Spinal cord (tissue), 10 donors: ENCODE measurements at places on chromosomes 2 and 18.

DNA sequence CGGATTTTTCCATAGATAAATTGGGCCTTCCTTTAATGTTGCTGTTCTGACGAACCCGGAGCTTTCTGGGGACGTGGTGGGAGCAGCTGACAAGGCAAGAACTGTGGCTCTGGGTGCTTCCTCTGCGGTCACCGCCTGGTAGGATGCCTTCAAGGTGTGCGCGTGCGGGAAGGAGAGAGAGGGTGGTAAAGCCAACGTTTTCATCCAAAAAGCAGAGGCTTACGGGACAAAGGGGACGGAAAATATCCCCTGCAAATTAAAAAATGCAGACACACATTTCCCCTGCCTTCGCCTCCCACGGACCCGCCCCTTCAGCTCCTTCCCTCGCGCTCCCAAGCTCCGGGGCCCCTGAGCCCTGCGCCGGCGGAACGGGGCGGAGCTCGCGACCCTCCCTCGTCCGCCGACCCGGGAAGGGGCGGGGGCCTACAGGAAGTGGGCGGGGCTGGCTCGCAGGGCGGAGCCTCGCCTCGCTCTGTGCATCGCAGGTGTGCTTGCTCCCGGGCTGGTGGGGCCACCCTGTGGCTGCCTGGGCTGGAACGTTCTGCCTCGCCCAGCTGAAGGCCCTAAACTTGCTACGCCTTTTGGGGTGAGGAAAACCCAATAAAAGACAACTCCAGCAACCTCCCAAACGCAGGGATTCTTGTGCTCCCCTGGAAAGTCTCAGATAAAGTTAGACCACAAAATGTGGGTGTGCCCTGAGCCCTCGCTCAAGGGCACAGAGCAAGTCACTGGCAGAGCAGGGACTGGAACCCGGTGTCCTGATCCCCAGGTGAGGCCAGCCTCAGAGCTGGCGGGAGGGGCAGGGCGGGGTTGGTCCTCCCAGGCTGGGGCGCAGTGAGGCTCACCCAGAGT is 25.4 kb upstream of the SLC66A3 start:
- peak; percentile 36 for DNase-seq

- no peak for DNase-seq
Observed at GRCh38 chr2:127153691-127154158, 46.8 kb upstream of the BIN1 start.

- no peak for DNase-seq
Observed at GRCh38 chr2:31318361-31319336, 84.7 kb downstream of the EHD3 start.

DNA sequence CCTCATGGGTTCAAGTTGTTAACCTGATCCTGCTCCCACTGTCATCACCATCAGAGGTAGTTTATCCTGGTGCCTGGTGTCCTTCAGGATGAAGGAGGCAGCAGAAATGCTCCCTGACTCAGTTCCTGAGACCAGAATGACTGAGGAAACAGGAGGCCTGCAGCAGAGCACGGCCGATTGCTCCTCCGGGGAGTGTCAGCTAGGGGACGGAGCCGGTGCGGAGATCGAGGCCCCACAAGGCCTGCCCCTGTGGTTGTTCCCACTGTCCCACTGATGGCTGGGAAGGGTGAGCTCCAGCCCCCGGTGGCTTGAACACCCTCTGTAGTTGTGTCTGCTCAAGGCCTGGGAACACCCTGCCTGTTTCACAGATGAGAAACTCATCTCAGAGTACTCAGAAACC is 45.6 kb downstream of the SH3BP4 start:
- no peak for DNase-seq

- DNase-seq = no peak
Observed at GRCh38 chr18:75625966-75626365, 198.5 kb upstream of the SMIM21 start.

- DNase-seq = no peak
Observed at GRCh38 chr18:23812546-23813440, 123.5 kb downstream of the LAMA3 start.

- DNase-seq = no peak
Observed at GRCh38 chr2:64063924-64064331, 44.7 kb upstream of the VPS54 start.

- DNase-seq = no peak
Observed at GRCh38 chr2:239225371-239225851, 175.4 kb downstream of the HDAC4 start.

- DNase-seq = no peak
Observed at GRCh38 chr18:58359620-58360019, 269.3 kb downstream of the ALPK2 start.

GRCh38 chr18:73038336-73038735 is 170.5 kb upstream of the NETO1 start:
- DNase-seq = no peak

- DNase-seq = no peak
Observed at GRCh38 chr2:217903859-217904613, 98.8 kb downstream of the TNS1 start.

GRCh38 chr18:38025433-38026038 is 459.9 kb upstream of the CELF4 start:
- DNase-seq = no peak

DNA sequence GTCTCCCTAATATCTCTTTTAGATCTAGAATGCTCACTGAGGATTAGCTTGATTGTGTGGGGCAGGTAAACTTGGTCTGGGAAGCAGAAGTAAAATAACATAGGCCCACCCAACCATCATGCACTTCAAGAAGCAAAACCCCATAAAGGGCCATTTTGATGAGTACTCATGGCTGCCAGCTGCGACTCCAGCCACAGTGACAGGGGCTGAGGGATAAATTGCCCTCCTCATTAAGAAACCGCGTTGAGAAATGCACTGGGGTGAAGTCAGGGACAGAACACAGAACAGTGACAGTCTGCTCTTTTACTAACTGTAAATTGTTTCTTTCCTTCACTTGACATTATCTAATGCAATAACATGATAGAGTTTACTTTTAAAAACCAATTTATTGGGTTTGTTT is 60.2 kb downstream of the RND3 start:
- no peak for DNase-seq

DNA sequence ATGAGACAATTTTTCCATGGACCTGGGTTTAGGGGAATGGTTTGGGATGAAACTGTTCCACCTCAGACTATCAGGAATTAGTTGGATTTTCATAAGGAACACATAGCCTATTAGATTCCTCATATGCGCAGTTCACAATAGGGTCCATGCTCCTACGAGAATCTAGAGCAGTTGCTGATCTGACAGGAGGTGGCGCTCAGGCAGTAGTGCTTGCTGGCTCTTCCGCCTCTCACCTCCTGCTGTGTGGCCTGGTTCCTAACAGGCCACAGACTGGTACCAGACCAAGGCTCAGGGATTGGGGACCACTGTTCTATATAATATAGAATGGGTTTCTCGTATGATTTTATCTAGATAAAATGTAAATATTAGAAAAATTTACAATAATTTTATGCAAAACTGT is 338.7 kb downstream of the CPS1 start:
- DNase-seq = no peak

- DNase-seq = no peak
Observed at GRCh38 chr2:118582058-118582457, 265.4 kb downstream of the EN1 start.

GRCh38 chr18:46421973-46422551 is 235.0 kb downstream of the LOXHD1 start:
- no peak for DNase-seq

- DNase-seq = no peak
Observed at GRCh38 chr2:218879776-218880101, 913 bp upstream of the WNT10A start.

DNA sequence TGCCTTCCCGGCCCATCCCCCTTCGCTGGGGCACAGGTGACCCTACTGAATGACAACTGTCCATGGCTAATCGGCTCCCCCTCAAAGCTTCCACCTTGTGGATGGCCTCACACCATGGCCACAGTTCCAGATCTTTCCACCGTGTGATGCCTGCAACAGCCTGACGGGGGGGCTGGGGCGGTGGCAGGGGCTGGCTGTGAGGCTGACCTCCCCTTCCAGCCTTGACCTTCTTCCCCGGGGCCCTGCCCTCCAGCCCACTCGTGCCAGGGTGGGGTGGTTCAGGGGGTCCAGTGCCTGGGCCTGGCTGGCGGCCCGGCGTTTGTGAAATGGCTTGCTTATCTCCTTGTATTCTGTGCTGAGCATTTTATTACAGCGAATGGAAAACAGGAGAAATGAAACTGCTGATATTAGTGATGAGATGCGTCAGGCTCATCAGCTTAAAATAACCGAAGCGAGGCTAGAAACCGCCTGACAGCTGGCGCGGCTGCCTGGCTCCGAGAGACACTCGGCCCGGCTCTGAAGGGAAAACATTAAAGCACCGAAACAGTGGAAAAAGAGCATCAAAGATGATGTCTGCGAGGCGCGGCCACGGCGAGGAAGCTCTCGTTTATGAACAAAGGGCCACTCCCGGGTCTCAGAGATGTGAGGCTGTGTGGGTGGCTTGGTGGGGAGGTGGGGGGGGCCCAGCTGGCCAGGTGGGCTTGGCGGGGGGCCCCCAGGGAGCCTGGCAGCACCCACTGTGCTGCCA is 916 bp upstream of the PDCD1 start:
- no peak for DNase-seq

DNA sequence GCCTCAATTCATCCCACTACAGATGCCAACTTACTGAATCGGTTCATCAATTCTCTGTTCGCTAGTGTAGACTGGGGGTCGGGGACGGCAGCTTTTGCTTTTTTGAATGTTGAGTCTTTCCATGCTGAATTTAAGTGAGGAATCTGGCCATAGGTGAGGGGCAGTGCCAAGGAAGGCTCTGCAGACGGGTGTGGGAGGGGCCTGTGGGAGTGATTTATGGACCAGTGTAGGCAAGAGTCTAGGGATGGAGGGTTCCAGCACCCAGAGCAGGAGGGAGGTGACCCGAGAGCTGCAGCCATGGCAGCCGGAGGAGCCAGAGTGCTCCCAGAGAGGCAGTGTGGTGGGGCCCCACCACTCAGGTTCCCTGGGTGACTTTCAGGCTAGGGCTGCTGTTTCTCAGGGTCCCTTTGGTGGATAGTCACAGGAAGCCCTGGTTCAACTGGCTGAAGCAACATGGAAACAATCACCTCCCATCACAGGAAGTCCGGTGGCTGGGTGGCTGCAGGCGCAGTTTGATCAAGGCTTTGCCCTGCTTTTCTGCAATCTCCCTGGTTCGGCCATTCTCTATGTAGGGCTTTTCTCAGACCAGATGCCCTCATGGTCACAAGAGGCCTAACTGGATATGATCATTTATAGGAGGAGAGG is 16.9 kb upstream of the TEX44 start:
- no peak for DNase-seq

DNA sequence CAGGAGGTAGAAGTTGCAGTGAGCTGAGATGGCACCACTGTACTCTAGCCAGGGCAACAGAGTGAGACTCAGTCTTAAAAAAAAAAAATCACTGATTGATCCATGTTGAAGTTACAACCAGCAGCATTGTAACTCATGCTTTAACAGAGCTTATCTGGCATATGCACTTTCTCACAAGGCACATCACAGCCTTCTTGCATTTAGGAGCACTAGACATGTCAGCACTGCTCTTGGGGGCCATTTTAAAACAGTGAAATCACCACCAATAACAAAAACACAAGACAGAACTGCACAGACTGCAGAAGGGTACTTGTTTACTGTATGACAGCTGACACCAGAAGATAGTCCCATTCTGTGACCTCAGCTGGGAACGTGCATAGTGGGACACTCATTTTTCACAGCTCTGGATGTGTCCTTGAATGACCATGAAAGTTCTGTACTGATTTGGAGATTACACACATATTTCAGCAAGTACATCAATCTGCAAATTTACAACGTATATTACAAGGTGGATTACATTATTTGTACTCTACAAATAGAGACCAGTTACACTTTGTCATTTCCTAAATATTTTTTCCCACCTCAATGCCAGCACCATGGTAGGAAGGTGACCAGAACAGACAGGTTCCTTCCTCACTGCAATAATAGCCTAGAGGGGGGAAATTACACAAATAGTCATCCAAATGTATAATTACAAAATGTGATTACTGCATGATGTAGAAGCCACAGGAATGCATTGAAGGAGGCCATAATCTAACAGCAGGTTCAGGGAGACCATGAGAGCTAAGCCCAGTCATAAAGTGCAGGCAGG is 35.1 kb downstream of the CCBE1 start:
- peak; percentile 50 for DNase-seq

DNA sequence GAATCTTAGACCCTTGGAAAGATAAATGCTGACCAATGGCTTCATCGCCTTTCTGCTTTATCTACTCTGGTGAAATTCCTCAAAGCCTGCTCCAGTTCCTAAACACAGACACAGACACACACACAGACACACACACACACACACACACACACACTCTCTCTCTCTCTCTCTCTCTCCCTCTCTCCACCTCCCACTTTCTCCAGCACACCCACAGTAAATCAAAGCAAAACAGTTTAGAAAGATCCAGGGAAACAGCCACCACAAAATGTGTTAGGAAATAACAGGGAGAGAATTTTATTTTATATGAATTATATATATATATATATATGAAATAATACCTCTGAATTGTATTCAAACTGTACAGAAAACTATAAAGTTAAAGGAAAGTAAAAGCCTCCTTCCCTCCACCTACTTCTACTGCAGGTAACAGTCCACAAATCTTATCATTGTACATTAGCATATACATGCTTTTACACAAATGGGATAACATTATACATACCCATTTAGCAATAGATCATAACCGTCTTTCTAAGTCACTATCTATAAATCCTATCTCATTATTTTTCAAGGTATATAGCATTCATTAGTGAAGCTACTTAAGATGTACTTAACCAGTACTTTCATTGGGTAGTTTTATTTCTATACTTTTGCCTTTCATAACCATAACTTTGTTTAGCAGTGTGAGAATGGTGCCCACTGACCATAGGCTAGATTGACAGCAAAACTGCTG is 38.5 kb downstream of the MREG start:
- no peak for DNase-seq

GRCh38 chr2:101736861-101737291 is 39.4 kb downstream of the MAP4K4 start:
- DNase-seq = no peak

DNA sequence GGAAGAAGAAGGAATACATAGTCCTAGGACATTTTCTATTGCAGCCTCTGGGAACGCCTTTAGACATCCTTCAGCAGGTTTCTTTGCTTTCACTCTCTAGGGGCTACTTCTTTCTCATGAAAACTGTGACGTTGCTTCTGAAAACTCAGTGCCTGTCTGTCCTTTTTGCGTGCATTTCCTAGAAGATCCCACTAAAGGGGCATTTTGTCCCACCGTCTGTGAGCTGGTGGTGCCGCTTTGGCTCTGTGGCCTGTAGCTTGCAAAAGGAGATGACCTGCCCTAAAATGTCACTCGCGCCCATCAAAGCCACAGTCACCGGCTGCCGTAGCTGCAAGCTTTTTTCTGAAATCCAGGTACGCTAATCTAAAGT is 579 bp downstream of the STAT4 start:
- no peak for DNase-seq

DNA sequence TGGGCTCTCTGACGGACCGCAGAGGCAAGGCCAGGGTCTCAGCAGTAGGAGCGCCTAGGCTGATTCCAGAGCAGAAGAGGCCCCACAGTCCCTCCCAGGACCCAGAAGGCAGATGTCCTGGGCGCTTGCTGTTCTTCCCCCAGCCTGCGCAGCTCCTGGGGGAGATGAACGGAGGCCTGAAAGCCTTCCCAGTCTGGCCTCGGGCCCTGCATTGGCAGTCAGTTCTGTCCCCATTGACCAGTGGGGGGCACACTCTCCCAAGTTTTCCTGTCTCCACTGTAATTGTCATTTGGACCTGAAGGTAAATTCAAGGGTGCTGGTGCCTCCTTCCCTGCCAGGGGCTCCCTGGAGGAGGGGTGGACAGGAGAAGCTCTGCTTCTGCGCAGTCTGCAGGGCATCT is 345.7 kb downstream of the CYP26B1 start:
- DNase-seq = peak; percentile 16
